ENCODE measurements at places on chromosomes 7 and 10.
A peak's percentile ranks its signal among the peaks of the same experiment; 100 is the strongest.

GRCh38 chr7:139033346-139034114 is 2.3 kb downstream of the ZC3HAV1L start:
- DNase-seq: no peak

DNA sequence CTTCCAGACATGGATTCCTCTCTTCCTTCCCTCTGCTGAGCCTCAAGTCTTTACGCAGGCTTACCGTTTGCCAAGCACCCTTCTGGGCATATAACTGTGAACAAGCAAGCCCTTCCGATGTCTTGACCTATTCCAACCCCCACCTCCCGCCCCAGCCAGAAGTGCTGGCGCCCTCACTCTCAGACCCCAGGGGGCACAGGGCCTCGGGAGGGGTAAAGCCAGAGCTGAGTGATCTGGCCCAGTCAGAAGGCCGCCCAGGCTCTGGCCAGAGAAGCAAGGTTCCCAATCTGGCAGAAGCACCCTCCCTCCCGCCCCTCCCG is 1.2 kb downstream of the PRRT4 start:
- no peak for DNase-seq

GRCh38 chr10:99560277-99561126 is 27.8 kb downstream of the NKX2-3 start:
- DNase-seq: peak; percentile 53

GRCh38 chr10:82543631-82544030 is 668.6 kb downstream of the NRG3 start:
- no peak for DNase-seq

GRCh38 chr10:102785818-102786217 is 42.1 kb downstream of the WBP1L start:
- DNase-seq: no peak

DNA sequence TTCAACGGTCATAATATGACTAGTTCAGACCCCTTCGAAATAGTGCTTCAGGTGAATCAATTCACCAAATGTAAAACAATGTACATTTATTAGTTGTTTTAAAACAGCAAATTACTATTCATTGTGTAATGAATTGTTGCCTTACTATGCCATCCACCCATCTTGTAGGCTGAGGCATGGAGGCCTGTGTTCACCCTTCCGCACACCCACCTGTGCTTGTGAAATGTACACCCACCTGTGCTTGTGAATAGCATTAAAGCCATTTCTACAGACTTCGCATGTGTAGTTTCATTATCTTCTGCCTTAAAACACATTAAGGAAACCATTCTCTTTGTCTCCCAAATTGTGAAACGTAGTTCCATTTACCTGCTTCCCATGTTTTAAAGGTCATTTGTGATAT is 16.8 kb downstream of the CLRN3 start:
- DNase-seq: no peak

- DNase-seq: no peak
Observed at GRCh38 chr10:2145926-2146478, 408.7 kb upstream of the ADARB2 start.

DNA sequence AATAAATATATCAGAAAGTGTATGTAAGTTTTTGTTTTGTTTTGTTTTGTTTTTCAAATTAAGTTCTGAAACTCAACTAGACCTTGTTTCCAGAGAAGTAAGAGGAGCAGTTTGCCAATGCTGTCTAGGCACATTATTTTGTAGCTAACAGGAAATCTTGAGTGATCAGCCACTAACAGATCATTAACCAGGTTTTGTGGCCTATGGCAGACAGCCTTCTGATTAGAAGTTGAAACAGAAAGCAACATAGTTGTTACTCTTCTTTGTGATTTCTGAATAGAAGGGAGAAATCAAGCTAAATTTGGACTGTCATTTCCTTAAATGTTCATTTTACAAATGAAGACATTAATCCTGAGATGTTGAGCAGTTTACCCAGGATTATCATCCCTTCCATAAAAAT is 142.6 kb downstream of the PLXDC2 start:
- no peak for DNase-seq

DNA sequence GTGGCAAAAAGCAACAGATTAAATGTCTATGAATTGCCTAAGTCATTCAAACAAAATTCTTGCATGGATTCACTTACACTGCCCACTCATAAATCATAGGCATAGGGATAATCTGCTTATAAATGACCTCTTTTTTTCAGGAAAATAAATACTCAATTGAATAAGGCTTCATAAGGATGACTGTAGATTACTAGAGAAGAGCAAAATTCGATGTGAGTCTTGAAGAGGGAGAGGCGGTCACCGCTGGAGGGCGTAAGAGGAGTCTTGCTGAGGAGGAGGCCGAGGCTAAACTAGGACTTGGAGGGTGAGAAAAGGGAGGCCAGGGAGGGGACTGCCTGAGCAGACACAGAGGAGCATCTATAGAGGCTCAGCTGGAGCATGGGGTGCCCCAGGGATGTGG is 135.4 kb upstream of the RSU1 start:
- DNase-seq: no peak

DNA sequence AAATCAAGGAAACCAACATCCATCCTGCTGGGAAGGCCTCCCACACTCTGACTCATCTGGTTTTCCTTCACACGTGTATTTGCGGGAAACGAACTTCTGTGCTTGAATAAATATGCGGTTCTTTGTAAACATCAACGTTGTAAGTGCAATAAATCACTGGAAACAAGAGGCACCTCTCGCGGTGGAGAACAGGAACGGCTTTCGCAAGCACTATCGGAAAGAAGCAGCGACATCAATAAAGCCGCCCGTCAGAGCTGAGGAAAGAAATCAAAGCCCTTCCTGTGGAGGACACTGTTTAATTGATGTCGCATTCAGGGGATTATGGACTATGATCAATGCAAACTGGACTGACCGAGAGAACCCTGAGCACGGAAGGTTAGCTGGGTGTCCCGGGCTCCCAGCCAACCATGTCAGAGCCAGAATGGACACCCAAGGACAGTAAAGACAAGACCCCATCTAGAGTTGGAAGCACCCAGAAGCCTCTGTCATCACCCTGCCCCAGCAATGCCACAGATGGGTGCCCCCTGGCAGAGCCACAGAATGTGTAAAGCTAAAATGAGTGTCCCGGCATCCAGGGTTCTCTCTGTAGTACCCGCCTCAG is 37.6 kb downstream of the OAT start:
- DNase-seq: peak; percentile 98

GRCh38 chr7:141012696-141013344 is 1.9 kb downstream of the MRPS33 start:
- no peak for DNase-seq

- no peak for DNase-seq
Observed at GRCh38 chr7:87934699-87935383, 790 bp downstream of the ADAM22 start.

GRCh38 chr10:112332022-112332421 is 41.9 kb upstream of the ACSL5 start:
- DNase-seq: no peak

GRCh38 chr10:114538181-114538906 is 119.7 kb downstream of the ABLIM1 start:
- DNase-seq: peak; percentile 68

- no peak for DNase-seq
Observed at GRCh38 chr7:123961771-123962170, 36.7 kb downstream of the SPAM1 start.

DNA sequence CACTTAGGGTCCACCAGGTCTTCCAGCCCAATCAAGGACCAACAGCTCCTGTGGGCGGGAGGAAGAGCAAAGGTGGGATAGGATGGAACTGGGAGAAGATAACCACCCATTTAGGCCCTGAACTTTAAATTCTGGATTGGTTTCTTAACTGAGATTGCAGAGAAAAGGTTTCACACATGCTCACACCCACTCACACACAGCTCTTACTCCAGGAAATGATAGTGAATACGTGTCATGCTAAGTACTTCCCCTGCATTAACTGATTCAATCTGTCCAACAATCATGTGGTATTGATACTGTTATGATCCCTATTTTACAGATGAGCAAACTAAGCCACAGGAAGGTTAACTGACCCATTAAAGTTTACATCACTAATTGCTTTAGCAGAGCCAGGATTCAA is 4.6 kb upstream of the CYP3A4 start:
- no peak for DNase-seq

- DNase-seq: peak; percentile 36
Observed at GRCh38 chr10:92857904-92858514, 9.7 kb downstream of the EXOC6 start.

GRCh38 chr10:60384011-60384410 is 5.7 kb downstream of the ANK3 start:
- no peak for DNase-seq

DNA sequence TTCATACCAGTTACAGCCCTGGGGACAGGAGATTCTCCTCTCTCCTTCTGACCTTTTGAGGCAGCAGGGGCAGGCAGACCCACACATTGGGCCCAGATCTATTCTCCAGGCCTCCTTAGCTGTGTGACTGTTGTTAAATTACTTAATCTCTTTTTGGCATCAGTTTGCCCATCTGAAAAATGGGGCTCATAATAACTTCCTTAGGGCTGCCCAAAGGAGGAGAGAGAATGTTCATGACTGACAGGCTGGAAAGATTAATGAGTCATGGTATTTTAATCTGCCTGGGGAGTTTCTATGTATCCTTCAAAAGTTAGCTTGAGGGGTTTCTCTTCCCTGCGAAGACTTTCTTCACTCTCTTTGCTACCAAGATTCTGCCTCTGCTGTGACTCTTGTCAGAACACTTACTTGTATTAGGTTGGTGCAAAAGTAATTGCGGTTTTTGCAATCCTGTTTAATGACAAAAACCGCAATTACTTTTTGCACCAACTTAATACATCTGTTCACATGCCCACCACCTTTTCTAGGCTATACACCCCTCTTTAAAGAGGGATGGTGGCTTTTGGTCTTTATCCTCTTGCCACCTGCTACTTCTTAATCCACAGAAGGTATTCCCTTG is 83.4 kb downstream of the ARID5B start:
- no peak for DNase-seq

GRCh38 chr7:55019691-55020465 is 1.1 kb downstream of the EGFR start:
- DNase-seq: peak; percentile 23

- no peak for DNase-seq
Observed at GRCh38 chr10:87803831-87804230, 14.2 kb downstream of the ATAD1 start.

GRCh38 chr7:138865843-138866242 is 67.8 kb upstream of the ATP6V0A4 start:
- peak; percentile 26 for DNase-seq

GRCh38 chr7:1810521-1810920 is 140.4 kb downstream of the ELFN1 start:
- no peak for DNase-seq

DNA sequence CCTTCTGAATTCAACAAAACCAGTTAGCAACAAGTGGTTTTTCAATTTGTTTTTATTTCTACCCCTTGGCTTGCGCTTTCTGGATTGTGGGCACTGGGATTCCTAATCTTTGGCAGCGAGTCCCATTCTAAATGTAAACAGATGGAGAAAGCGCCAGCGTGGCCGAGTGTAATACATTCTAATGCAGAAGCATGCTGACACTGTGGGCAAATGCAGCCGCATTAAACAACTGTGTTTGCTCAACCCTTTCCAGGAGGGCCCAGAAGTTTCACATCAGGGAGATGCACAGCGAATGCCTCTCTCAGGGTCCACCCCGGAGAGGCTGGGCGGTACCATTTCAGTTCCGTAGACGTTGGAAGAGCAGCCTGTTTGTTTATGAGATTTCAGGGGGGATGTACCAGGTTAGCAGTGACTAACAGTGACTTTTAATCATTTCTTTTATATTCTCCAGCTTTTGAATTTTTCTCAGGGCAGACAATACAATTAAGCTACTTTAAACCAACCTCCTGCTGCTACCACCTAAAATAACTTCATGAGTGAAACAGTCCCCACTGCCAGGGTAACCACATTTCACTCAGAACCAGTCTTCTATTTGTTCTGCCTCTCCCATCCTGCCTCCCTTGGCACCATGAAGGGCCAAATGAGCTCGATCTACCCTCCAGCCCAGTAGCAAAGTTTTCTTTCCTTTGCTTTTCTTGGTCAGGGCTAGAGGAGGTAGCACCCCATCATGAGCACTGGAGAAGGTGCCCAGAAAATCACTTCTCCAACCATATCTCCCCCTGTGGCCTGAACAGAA is 164.2 kb upstream of the ITGB1 start:
- DNase-seq: no peak

DNA sequence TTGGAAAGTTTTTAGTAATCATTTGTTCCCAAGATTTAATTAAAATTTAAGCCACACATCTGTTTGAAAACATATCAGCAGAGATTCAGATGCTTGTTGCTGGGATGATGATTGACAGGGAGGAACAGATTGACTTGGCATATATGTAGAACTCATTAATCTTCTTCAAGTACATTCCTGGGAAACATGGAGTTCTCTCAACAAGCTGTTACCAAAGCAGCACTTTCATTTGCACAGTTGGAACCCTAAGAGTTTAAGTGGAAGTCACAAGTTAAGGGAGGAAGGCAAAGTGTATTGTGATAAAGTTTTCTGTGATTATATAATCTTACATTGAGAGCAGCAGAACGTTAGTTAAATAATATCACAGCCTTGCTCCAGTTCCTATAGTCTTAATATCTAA is 485.4 kb upstream of the CELF2 start:
- DNase-seq: no peak

DNA sequence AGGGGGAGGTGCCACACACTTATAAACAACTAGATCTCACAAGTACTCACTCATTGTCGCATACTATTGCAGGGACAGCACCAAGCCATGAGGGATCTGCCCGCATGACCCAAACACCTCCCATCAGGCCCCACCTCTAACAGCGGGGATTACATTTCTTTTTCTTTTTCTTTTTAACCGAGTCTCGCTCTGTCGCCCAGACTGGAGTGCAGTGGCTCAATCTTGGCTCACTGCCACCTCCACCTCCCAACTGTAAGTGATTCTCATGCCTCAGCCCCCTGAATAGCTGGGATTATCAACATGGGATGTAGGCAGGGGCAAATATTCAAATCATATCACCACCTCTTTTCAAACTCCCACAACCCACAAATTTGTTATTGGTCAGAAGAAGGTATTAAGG is 76.7 kb downstream of the SKAP2 start:
- no peak for DNase-seq

GRCh38 chr7:117096330-117096729 is 143.0 kb downstream of the ST7 start:
- no peak for DNase-seq

GRCh38 chr7:4884164-4884563 is 648 bp upstream of the RADIL start:
- DNase-seq: no peak

GRCh38 chr7:84469034-84469433 is 274.4 kb upstream of the SEMA3A start:
- DNase-seq: no peak

Data from SW480 (cell line).